Eye (tissue), 1 donor: ENCODE measurements at places on chromosomes 2 and 18.

GRCh38 chr2:6109831-6110230 is 417.6 kb downstream of the SOX11 start:
- DNase-seq: no peak

DNA sequence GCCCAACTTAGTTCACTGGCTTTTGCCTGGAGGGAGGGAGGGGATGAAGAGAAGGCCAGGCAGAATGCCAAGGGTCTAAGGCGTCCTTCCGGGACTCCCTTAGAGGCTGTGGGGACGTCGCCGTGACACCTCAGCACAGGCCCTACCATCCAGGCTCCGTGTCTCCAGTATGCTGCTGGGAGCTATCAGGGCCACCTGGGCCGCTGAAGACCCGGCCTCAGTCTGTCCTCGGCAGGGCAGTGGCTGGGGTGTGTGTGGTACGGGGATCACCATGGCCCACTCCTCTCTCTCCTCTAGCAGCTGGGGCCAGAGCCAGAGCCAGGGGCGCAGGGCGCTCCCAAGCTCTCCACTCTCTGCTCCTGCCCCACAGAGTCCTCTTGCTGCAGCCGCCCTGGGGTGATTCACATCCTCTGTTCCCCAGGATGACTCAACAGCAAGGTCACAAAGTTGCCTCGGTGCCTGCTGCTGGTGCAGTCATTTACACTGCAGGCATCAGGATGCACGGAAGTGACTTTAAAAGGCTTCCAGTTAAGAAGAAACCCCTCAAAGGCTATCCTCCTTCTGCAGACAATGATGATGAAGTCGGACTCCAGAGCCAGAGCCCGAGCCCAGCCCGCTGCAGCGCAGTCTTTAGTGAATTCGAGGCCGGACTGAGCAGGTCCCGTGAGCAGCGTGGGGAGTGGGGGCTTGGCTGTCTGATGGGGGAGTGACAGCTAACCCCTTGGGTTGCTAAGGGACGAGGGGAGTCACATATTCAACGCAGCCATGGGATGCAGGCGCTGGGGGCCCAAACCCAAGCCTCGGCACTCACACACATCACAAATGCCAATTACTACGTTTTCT is 31.9 kb downstream of the SNORC start:
- no peak for DNase-seq

- DNase-seq: no peak
These were observed 102.4 kb downstream of the ICA1L start for GRCh38 chr2:202769201-202769600.

- DNase-seq: no peak
These were observed 464.7 kb downstream of the TXNL1 start for GRCh38 chr18:56173542-56174220.
